ENCODE measurements at places on chromosomes 13 and 19.
A peak's percentile ranks its signal among the peaks of the same experiment; 100 is the strongest.

DNA sequence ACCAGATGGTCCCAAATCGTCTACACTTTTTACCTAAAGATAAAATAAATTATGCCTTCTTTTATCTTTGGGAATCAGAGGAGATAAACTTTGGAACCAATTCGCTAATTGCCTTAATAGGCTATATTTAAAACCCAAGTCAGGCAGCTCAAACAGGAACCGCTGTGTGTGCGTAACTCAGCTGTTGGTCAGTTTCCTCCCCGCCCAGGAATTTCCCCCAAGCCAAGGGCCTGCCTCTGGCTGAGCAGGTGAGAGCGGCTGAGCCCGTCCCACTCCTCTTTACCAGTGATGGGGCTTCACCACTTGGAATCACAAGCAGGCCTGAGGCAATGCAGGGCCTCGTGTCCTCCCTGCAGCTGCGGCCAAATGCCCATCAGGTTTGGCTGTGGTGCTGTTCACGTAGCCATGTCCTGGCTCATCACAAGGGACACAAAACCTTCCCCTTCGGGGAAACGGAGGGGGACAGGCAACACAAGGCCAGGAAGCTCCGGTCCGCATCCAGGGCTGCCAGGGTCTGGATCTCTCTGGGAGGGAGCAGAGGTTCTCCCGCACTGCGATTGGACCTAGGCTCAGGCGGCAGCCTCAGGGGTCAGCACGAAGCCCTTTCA is 503 bp upstream of the SLC7A9 start:
- DNase-seq = no peak

DNA sequence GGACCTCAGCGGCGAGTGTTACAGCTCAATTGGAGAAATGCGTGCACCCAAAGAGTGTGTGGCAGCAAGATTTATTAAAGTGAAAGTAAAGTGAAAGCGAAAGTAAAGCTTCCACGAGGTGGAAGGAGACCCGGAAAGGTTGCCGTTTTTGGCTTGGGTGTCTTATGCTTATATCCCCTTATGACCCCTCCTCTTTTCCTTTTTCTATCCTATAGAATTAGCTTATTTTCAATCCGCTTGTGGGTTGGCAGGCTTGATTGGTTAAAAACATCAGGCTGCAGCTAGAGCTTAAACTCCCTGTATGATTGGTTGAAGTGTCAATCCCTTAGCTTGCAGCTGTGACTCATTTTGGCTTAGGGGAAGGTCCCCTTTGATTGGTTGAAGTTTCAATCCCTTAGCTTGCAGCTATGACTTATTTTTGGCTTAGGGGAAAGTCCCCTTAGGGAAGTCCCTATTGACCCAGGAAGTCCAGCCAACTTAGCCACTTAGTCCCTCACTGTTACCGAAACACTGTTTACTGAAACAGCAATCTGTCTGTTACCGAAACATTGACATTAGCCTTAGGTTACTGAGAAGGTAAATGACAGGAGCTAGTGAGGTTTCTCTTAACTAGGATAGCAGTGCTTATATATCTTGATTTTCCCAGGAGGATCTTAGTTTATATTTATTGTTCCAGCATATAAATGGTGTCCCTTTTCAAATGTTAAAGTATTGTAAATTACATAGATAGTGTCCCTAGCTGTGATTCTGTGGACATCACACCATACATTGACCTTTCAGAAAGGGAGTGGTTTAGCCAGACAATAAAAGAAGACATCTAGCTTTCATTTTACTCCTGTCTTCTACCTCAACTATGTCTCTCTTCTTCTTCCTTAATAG is 575.8 kb downstream of the DACH1 start:
- DNase-seq = peak; percentile 12

- no peak for DNase-seq
These were observed 25.1 kb downstream of the BICRA start for GRCh38 chr19:47633996-47634395.

DNA sequence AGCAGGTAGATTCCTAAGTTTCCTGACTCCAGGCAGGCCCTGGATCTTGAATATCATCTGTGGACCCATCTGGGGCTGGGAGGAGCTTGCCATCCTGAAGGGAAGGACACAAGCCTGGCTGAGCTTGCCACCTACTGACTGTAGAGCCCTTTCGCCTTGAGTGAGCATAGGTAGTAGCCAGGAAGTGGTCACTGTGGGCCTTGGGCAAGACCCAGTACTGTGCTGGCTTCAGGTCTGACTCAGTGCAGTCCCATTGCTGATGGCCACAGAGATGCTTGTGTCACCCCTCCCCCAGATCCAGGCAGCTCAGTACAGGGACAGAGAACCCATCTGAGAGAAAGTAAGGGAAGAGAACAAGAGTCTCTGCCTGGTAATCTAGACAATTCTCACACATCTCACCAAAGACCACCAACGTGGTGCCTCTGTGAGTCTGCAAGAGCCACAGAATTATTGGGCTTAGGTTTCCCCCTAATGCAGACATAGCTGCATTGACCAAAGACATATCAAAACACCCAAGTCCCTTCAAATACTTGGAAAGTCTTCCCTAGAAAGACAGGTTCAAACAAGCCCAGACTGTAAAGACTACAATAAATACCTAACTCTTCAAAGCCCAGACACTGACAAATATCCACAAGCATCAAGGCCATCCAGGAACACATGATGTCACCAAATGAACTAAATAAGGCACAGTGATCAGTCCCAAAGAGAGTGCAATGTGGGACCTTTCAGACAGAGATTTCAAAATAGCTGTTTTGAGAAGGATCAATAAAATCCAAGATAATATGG is 108.2 kb upstream of the WASF3 start:
- DNase-seq = no peak

GRCh38 chr13:99072941-99073340 is 95.1 kb upstream of the DOCK9 start:
- DNase-seq = no peak

- no peak for DNase-seq
These were observed 53.0 kb downstream of the KCTD15 start for GRCh38 chr19:33849551-33850147.

GRCh38 chr13:106802917-106803316 is 235.0 kb upstream of the ARGLU1 start:
- DNase-seq = no peak

GRCh38 chr13:31944262-31945160 is 87.1 kb upstream of the FRY start:
- DNase-seq = no peak

- DNase-seq = no peak
These were observed 26.8 kb upstream of the ADGRE5 start for GRCh38 chr19:14354445-14354844.

DNA sequence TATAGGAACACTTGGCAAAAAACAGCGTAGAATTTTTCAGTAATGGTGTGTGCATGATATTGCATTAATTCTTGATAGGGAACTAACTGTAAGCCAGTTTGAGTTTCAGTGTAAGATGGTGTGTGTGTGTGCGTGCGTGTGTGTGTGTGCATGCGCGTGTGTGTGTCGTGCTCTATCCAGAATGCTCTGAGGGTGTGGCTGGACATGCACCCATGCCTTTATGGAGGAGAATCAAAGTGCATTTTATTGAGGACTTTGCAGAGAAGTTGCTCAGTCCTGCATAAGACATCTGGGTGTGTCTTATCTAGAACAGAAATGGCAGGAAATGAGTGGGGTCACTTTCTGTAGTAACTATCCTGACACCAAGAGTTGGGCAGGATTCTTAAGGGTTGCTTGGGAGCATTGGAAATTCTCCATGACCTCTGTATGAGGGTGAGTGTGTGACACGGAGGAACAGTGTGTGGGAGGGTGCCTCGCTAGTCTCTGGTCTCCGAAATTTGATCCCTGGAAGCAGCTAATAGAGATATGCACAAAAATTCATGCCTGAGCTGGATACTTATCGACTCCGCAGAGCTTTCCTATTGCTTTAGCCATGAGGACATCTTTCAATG is 252.2 kb downstream of the TSHZ3 start:
- DNase-seq = no peak

DNA sequence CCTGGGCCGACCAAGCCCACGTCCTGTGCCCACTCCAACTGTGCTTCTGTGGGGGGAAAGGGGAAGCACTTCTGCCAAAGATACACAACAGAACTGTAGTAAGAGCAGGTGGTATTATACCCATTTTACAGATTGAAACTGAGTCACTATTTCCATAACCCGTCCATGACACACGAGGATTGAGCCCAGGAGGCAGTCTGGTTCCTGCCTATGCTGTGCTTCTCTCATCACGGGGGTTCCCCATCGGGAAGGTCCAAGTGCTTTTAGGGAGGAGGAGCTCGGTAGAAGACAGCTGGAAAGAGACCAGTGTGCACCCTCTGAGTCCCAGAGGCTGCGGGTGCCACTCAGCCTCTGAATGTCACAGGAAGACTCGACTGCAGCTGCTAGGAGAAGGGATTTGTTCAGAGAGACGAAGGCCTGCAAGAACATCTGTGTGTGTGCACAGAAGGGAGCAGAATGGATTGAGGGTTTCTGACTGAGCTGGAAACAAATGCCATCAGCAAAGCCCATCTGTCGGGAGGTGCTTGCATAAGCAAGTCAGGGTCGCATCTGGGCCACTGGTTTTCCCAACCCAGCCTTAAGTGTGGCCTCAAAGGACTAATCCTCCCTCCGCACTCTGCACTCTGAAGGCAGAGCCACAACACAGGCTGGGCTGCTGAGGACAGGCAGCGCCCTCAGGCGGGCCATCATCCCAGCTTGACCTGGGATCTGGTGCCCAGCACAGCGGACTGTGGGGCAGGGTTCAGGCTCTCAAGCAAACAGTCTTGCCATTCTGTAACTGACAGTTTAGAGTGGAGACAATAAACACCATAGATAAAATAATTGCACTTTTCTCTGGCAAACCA is 150.0 kb downstream of the DPF1 start:
- DNase-seq = peak; percentile 12

- DNase-seq = no peak
These were observed 46.7 kb downstream of the ZNF729 start for GRCh38 chr19:22332924-22333323.

GRCh38 chr13:83549671-83550070 is 332.6 kb downstream of the SLITRK1 start:
- no peak for DNase-seq

DNA sequence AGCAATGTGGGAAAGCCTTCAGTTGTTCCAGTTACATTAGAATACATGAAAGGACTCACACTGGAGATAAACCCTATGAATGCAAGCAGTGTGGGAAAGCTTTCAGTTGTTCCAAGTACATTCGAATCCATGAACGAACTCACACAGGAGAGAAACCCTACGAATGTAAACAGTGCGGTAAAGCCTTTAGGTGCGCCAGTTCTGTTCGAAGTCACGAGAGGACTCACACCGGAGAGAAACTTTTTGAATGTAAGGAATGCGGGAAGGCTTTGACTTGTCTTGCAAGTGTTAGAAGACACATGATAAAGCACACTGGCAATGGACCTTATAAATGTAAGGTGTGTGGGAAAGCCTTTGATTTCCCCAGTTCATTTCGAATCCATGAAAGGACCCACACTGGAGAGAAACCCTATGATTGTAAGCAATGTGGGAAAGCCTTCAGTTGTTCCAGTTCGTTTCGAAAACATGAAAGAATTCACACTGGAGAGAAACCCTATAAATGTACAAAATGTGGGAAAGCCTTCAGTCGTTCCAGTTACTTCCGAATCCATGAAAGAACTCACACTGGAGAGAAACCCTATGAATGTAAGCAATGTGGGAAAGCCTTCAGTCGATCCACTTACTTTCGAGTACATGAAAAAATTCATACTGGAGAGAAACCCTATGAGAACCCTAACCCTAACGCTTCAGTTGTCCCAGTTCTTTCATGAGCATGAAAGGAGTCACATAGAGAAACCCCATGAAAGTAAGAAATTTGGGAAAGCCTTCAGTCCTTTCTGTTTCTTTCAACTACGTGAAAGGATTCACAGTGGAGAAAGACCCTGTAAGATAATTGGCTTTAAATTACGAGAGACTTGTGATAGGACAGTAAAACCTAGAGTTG is 20.1 kb downstream of the ZNF627 start:
- no peak for DNase-seq

GRCh38 chr19:17229890-17230289 is 3.9 kb downstream of the OCEL1 start:
- DNase-seq = no peak

- DNase-seq = no peak
These were observed 29.7 kb upstream of the FAM216B start for GRCh38 chr13:42751693-42752092.

- no peak for DNase-seq
These were observed 3.8 kb downstream of the GRIK5 start for GRCh38 chr19:42066075-42066754.

DNA sequence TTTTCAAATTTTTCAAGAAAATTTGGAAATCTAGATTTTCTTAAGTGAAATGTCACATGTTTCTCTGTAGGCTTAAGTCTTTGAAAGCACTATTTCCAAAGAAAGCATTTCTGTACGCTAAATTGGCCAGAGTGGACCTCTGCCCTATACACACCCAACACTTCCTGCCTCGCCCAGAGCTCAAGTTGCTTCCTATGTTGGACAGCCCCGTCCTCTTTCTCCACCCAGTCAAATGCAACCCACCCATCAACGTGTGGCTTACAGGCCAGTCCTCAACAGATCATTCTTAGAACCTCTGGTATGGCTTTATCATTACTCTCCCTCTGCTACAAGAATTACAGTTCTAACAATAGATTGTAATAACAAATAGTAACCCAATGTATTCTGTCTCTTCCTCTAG is 24.2 kb downstream of the KLF12 start:
- no peak for DNase-seq

DNA sequence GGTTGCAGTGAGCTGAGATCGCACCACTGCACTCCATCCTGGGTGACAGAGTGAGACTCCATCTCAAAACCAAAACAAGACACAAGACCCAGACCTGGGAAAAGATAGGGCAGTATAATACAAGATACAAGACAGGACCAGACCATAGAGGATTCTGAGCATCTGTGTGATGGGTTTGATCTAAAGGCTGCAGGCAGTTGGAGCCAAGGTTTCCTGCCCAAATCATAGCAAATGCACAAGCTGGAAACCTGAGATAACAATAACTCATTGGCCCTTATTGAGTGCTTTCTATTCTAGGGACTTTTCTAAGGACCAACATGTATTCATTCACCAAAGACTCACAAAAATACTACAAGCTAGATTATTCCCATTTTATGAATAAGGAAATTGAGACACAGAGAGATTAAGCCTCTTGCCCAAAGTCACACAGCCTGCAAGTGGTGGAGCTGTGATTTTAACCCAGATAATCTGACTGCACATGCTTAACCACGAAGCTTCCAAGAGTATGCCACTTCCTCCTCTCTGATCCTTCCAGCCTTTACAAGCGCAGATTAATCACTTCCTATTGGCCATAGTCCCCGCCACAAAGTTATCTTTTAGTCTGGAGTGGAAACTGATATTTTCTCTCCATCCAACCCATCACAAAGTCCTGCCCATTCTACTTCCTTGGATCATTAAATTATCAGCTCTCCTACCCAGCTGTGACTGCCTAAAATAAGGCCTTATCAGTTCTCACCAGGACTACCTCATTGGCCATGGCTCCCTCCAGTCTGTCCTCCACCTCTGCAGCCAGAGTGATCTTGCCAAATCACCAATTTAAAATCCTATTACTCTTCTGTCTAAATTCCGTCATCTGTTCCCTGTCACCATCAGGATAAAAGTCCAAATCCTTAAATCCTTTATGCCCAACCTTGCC is 147.2 kb downstream of the FLT1 start:
- DNase-seq = no peak

- DNase-seq = peak; percentile 71
These were observed 167.9 kb downstream of the LMO7 start for GRCh38 chr13:75804054-75804453.

Data from putamen (tissue), 1 donor.